Ureter (tissue), 1 donor: ENCODE measurements at places on chromosomes 4 and X. TPM values are rescaled to one million over a fixed set of nuclear protein-coding genes. Genes with fewer than 3 reads are reported as not detected.

The TMSB15A gene
- total RNA-seq, result not detected

The MGAT4D gene
- total RNA-seq, result not detected

The AGA gene
- 27.5 TPM for total RNA-seq

The GJB1 gene
- total RNA-seq, result 4.1 TPM

The SLC2A9 gene
- 67.5 TPM for total RNA-seq

The GPRASP3 gene
- total RNA-seq, result 6.5 TPM

The GPR34 gene
- total RNA-seq, result 7.1 TPM

The KLHL4 gene
- 0.49 TPM for total RNA-seq

The FMR1NB gene
- total RNA-seq, result not detected

The UBA1 gene
- 193 TPM for total RNA-seq

The DKK2 gene
- total RNA-seq, result 4.4 TPM

The SPANXC gene
- not detected for total RNA-seq

- no peak for DNase-seq
Measured at GRCh38 chrX:120463241-120463640, 5.9 kb downstream of the LAMP2 start.

GRCh38 chrX:133786382-133786781 lies 199.0 kb downstream of the GPC3 start:
- no peak for DNase-seq

DNA sequence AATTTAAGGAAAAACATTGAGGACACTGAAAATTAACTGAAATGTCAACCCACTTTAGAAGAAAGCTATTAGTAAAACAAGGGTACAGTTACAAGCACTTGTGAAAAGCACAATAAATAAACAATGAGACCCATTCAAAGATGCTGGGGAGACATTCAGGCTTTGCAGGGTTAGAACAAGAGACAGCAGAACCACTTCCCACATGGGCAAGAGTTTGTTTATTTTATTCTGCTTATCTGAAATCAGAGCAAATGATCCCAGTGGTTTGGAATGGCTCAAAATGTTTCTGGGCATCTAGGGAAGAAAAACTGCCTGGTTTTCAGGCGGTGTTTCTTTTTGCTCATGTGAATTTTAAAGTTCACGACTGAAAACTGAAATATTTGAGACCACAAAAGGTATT lies 42.4 kb downstream of the PPP3CA start:
- DNase-seq, result no peak

GRCh38 chr4:24729119-24729730 lies 66.1 kb upstream of the SOD3 start:
- DNase-seq, result no peak

DNA sequence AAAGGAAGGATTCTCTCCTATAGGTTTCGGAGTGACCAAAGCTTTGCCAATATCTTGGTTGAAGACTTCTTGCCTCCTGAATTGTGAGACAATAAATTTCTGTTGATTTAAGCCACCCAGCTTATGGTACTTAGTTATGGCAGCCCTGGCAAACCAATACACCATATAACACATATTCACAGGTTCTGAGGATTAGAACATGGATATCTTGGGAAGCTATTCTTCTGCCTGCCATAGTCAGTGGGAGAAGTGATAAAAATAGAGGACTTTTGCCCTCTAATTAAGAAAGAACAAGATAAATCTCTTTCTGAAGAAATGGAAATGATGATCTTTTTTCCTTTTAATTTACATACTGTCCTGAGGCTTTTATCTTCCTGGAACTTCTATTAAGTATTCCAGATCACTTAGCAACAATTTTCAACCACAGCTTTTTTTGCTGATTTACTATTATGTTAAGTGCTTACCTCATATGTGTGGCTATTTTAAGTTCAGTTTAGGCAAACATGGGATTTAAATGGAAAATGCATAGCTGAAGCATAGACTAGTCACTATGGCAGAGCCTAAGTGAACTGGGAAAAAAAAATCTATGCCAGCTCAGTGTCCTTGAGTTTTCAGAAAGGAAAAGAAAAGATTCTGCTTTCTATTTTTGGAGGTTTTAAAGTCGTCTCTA lies 381.7 kb downstream of the STPG2 start:
- DNase-seq, result no peak

- DNase-seq, result no peak
Measured at GRCh38 chr4:120865985-120866384, 56.5 kb downstream of the PRDM5 start.

- DNase-seq, result no peak
Measured at GRCh38 chrX:153870791-153871360, 15.1 kb downstream of the L1CAM start.

DNA sequence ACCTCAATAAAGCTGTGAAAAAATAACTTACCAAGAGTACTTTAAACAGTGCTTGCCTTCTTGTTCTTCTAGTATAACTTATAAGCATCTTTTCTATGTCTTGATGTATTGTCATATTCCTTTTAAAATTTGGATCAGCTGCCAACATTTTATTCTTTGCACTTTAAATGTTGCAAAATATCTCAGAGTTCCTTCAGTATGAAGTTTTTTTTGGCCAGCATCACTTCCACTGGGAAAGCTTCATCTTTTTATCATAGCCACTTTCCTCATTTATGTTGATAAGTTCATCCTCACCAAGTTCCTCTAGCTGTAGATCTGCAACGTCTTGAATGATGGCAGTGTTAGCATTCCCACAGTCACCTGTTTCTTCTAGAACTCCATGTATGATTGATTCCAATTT lies 24.2 kb downstream of the CXorf58 start:
- no peak for DNase-seq

DNA sequence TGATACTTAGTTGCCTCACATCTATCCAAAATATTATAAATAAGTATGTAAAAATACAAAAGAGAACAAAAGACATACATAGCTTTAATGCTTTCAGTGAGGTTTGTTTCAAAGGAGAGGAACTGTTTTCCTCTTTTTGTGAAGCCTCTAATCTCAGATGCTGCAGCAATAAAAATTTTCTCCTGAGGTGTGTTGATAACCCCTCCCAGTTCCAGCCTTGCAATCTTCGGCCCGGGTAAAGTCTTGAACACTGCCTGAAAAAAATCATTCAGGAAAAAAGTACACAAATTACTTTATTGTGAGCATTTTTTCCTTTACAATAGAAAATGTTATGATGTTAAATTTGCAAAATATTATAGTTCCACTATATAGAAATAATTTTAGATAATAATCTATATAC lies 8.8 kb downstream of the BBS7 start:
- DNase-seq, result no peak

DNA sequence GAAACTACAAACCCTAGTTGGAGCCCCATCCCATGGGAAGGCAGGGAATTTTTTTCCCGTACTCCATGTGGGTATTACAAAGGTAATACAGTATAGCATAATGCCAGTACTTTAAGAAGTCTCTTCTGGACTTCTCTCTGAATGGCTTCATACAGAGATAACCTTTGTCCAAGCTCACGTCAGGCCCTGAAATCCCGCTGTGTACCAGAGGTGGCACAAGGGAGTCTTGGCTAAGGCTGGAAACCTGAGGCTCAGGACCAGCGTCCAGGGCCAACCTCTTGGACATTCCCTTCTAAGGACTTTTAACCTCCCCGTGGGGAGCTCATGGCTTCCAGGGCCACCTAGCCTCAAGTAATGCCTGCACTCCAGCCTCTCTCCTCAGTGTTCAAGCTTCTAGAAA lies 338.9 kb upstream of the FAM241A start:
- no peak for DNase-seq

GRCh38 chr4:158890294-158890693 lies 121.5 kb downstream of the FNIP2 start:
- DNase-seq, result no peak

DNA sequence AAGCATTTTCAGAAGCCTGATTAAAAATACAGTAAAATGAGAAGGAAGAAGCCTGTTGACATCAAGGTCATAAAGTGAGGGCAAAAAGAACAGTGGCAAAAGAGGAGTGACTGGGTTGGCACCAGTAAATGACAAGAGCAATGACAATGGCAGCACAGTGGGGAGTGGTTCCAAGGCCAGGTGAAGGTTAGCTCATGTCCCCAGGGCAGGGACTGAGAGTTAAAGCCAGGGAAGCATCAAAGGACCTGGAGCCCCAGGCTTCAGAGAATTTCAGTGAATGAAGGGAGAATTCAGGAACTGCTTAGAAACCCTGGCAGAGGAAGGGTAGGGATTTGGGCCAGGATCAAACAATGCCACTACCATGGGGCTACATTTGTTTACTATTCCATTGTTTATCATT lies 8.8 kb upstream of the PIGA start:
- no peak for DNase-seq
